ENCODE measurements at places on chromosomes 2 and 18. TPM values are rescaled to one million over a fixed set of nuclear protein-coding genes. Genes with fewer than 3 reads are reported as not detected.
A peak's percentile ranks its signal among the peaks of the same experiment; 100 is the strongest.

DNA sequence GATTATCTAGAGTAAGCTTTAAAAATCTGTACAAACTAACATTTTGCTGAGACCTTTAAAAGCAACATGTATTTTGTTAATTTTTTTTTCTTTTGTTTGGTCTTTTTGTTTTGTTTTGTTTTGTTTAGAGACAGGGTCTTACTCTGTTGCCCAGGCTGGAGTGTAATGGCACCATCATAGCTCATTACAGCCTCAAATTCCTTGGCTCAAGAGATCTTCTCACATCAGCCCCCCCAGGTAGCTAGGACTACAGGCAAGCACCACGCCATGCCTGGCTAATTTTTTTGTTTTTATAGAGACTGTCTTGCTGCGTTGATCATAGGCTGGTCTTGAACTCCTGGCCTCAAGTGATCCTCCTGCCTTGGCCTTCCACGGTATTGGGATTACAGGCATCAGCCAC lies 23.1 kb downstream of the RBBP8 start:
- DNase-seq: no peak

- DNase-seq: no peak
These were observed 158.3 kb downstream of the MTX2 start for GRCh38 chr2:176427549-176427948.

- DNase-seq: no peak
These were observed 7.8 kb downstream of the SULT1C4 start for GRCh38 chr2:108385411-108386071.

DNA sequence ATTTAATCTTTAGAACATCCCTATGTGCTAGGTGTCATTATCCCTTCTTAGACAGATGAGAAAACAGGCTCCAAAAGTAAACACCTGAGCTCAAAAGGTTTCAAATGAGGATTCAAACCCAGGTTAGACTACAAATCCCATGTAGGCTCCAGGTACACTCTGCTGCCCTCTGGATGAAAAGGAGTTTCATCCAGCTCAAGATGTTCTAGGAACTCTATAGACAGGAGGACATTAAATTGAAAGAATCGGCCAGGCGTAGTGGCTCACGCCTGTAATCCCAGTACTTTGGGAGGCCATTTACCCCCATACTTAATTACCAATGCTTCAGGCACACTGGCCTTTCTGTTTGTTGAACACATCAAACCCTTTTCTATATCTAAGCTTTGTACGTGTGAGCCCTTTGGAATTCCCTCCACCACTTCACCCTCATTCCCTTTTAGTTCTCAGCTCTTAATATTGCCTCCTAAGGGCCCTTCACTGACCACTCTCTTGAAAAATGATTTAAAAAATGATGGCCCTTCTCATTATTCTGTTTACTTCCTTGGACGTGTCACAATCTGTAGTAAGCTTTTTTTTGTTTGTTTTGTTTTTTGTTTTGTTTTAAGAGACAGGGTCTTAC lies 10.7 kb downstream of the SLC25A12 start:
- no peak for DNase-seq

GRCh38 chr18:77068321-77069312 lies 64.0 kb downstream of the MBP start:
- no peak for DNase-seq

DNA sequence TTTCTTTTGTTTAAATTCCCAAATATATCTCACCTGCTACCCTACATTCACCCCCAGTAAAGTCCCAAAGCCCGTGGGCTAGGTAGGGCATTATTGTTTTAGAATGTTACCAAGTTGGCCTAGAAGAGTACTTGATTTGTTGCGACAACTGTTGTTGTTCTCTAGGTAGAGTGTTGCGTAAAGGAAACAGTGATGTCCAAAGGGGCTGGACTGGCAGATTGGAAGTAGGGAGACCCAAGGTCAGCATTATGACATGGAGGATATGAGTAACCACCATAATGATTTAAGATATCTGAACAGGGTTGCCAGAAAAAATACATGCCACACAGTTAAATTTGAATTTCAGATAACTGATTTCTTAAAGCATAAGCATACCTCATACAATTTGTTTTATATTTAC lies 39.2 kb downstream of the SCN1A start:
- no peak for DNase-seq

DNA sequence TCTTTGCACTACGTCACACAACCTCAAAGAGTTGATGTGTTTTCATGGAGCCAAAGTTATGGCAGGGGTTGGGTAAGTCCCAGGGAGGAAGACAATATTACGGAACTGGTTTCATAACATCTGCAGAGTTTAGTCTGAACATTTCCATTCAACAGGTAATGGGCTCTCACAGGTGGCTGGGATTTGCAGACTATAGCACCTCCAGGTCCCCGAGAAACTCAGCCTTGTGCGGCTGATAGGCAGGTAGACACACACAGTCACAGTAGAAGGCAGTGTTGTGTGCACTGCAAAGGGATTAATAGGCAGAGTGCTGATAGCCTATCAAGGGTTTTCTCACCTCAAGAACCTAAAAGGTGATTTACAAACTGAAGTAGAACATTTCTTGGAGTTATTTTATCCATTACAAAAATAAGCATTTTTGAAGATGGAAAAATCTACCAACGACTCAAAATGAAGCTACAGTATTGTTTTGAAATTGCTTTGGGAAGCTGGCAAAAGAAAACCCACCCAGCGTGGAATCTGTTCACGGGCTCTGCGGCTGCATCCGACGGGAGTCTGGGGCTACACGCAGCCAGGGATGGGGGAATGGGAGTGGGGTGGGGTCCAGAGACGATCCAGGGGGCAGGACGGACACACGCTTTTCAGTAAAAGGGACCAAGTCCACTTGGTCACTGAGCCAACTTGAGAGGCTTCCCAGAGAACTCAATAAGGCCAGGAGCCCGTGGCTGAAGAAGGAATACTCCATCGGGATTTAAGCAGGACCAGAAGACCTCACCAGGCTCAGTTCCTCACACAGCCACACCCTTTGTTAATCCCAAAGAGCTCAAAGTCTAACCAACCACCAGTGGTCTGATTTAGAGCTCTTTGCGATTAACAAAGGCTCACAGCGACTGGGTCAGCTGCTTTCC lies 82.9 kb downstream of the CHRNA1 start:
- no peak for DNase-seq

DNA sequence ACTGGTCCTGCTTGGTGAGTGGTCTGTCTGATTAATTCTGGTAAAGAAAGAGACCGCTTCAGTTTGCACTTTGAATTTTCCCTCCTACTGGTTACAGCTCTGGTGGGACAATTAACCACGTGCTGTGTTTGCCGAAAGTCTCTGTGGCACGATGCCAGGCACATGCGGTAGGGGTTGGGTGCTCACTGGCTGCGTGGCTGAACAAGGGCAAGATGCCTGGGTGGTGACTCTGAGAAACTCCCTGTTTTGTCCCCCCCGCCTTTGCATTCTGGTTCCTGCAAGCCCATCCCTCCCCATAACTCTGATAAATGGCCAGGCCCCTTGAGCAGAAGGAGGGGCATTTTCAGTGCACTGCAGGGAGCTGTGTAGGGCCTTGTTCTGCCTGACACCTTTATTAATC lies 206.1 kb downstream of the TFCP2L1 start:
- no peak for DNase-seq

- DNase-seq: no peak
These were observed 57.1 kb downstream of the PDK1 start for GRCh38 chr2:172613040-172613439.

DNA sequence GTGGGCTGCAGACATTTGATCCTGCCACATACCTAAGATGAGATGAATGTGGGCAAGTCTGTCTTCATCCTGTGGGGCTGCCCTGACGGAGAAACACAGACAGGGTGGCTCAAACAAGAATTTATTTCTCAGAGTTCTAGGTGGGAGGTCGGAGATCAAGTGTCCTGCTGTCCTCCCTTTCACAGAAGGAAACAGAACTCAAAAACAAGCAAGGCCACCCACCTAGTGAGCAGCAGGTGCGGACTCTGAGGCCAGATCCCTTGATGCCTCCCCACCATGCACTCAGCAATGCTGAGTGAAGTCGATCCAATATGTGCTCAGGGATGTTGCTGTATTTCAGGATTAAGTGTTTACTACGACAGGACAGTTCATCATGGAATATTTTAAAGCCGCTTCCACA lies 63.0 kb upstream of the SNTG2 start:
- no peak for DNase-seq

DNA sequence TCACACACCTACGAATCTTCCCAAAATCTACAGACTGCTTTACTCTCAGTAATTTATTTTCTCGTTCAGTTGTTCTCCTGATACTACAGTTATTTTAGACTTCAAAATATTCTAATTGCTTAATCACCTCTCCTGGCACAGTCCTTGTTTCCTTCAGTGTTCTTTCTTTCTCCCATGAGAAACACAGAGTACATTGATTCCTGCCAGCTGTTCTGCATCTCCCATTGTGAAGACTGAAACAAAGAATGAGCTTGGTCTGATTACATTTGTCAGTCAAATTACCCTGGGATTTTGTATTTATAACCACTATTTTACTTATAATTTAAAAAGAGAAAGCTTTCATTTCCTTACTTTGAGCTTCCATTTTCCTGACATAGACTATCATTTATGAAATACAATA lies 63.9 kb upstream of the TANK start:
- no peak for DNase-seq

DNA sequence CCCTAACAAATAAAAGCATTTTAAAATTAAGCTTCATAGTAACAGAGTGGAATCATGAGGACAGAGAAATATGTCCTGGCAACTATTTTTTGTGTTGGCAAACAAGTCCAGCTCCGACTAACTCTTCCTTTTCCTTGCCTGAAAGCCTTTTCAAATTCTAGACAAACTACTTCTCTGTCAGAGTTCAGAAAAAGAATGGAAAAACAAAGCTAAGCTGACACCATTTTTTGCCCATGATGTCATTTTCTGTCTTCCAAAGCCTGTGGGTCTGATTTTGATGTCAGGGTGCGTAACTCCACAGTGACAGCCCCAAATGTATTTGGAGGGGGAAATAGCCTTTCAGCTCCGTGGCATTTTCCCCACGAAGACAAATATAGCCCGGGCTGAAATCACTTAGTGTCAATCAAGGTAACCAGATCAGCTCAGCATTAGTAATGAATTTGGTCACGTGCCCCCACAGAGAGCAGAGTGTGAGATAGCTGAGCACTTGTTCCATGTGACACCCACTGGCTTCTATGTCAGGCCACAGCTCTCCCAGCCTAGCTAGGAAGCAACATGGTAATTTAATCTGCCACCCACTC lies 233.0 kb upstream of the SIX2 start:
- no peak for DNase-seq

DNA sequence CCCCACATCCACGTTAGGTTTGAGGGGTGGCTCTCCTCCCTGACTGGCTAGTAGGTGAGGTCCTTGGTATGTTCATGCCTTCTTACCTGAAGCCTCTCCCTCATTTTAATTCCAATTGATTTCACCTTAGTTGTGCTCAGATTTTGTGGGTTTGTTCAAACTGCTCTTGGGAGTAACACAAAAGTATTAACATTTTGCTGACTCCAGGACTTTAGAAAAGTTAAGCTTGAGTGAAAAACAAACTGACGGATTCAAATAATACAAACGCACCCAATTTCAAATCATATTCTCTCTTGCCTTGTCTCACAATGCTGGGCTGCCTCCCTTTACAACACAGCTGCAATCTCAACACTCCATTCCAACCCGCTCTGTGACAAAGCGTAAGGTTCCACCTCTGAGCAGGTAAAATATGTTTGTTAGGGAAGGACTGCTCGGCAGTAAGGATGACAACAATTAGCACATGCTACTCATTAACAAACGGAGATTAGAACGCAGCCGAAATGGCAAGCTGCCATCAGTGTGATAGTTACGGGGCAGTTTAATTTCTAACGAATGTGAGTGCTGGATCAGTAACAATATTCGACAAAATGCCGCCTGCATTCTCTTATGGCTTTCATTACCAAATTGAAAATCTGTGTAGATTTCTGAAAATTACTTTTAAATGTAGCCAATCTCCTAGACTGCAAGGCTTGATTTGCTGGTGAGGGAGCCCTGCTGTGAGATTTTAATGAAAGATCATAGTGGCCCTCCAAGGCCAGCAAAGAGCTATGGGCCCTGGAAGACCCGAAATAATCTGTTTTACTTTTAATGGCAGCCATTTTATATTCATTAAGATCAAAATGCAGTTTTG lies 730.6 kb upstream of the FANCL start:
- no peak for DNase-seq

GRCh38 chr2:45755585-45756335 lies 104.3 kb downstream of the PRKCE start:
- DNase-seq: no peak

- DNase-seq: no peak
These were observed 330.1 kb downstream of the CMPK2 start for GRCh38 chr2:6535572-6535971.

- DNase-seq: peak; percentile 78
These were observed 151.4 kb downstream of the TNS1 start for GRCh38 chr2:217851191-217852020.

- no peak for DNase-seq
These were observed 203.2 kb downstream of the BABAM2 start for GRCh38 chr2:28093768-28094167.

DNA sequence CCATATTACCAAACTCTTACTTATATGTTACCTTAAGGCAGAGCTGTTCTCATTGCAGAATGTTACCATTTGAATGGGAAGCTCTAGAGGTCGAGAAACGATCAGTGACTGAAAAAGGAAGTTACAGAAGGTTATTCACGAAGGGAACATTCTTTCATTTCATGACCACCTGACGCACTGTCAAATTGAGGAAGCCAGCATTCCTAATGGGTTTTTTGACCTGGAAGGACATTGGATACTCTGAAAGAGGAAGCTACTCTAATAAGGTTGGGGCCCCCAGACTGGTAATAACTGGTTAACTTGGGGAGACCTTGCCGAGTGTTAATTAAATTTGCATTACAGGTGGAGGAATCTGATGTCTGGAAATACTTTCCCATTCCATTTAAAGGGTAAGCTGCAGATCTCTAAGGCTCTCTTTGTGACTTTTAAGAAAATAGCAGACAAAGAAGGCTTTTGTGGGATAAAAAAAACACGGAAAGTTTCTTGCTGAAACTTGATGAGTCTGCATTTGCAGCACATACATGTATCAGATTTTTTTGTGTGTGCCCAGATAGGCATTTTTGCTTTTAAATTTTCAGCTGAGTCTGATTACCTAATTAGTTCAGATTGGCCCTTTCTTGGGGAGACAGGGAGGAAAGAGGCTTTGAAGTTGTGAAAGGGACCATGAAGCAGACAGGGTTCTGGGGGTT lies 137.1 kb downstream of the LTBP1 start:
- DNase-seq: no peak

DNA sequence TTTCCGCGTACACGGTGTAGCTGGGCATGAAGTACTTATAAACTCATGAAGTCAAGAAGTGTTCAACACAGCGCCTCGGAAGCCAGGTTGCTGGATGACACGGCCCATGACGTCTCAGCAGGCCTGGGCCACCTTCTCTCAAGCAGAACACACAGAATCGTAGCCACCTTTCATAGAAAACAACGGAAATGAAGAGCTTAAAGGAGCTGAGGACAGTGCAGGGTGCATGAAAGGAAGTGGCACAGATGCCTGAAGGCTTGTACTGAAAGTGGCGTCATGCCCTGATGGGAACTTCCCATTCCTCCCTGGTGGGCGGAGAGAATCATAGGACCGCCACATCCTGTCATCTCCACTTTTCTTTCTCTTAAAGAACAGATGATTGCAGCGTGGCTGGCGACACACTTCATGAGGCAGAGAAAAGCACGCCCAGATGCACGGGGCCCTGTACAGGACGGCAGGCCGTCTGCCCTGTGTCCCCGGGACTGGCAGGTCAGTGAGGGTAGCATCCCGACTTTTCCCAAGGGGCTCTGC lies 31.1 kb downstream of the HDAC4 start:
- peak; percentile 71 for DNase-seq

The DLX1 gene
- total RNA-seq: 0.51 TPM

The CNTNAP5 gene
- not detected for total RNA-seq

The KLHL29 gene
- 13.4 TPM for total RNA-seq

The ST6GAL2 gene
- total RNA-seq: 49.1 TPM

The PDE1A gene
- 17.1 TPM for total RNA-seq

The CYS1 gene
- 13.9 TPM for total RNA-seq

The ATG16L1 gene
- total RNA-seq: 30.1 TPM

The SUCLG1 gene
- total RNA-seq: 44.7 TPM

The CCL20 gene
- total RNA-seq: not detected
